ENCODE measurements at places on chromosomes 6 and 20.

DNA sequence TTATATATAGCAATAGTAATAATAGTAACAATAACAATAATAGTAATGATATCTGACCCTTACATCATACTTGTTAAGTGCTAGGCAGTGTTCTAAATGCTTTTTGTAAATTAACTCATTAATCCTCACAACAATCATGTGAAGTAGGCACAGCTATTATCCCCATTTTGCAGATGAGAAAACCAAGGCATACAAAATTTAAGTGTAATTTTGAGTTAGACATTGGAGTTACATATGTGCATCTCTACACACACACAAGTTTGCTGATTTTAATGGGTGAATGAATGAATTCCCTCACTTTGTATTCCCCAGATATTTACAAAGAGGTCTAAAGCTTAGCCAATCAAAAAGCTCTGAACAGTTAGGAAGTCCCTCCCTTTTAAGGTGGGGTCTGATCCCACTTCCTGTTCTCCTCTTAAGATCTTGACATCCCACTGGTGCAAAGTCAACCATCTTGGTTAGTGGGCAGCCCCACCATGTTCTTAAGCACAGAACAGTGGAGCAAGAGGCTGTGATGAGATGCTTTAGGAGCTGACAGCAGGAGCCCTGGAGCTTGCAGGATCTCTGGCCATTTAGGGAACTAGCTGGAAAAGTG is 85.3 kb upstream of the FOXP4 start:
- no peak for DNase-seq

DNA sequence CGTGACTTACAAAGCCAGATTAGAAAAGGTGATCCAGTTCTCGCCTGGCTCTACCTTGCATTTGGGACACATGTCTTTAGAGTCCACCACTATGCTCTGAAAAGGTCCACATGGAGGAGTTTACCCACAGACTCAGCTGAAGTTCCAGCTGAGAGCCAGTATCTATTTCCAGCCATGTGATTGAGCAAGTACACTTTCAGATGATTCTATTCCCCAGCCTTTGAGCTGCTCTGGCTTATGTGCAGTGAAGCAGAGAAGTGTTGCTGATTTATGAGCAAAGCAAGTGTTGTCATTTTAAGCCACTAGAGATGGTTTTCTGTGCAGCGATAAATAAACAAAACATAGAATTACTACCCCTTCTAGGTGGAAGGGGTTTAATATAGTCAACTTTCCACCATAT is 520.8 kb upstream of the RNF217 start:
- DNase-seq, result no peak

- DNase-seq, result no peak
These were observed 67.9 kb downstream of the PSMB1 start for GRCh38 chr6:170485159-170485558.

GRCh38 chr6:48747040-48747439 is 636.0 kb upstream of the PTCHD4 start:
- DNase-seq, result no peak

GRCh38 chr6:160080097-160080496 is 41.5 kb upstream of the SLC22A1 start:
- no peak for DNase-seq

GRCh38 chr6:136646377-136646776 is 96.2 kb upstream of the MAP7 start:
- DNase-seq, result no peak

- no peak for DNase-seq
These were observed 30.8 kb upstream of the CEP162 start for GRCh38 chr6:84258268-84258667.

- no peak for DNase-seq
These were observed 52.2 kb downstream of the MRPL14 start for GRCh38 chr6:44074813-44075646.

- DNase-seq, result no peak
These were observed 272.3 kb downstream of the KHDC1L start for GRCh38 chr6:72952808-72953630.

- no peak for DNase-seq
These were observed 55.4 kb downstream of the ANKRD60 start for GRCh38 chr20:58173091-58173490.

DNA sequence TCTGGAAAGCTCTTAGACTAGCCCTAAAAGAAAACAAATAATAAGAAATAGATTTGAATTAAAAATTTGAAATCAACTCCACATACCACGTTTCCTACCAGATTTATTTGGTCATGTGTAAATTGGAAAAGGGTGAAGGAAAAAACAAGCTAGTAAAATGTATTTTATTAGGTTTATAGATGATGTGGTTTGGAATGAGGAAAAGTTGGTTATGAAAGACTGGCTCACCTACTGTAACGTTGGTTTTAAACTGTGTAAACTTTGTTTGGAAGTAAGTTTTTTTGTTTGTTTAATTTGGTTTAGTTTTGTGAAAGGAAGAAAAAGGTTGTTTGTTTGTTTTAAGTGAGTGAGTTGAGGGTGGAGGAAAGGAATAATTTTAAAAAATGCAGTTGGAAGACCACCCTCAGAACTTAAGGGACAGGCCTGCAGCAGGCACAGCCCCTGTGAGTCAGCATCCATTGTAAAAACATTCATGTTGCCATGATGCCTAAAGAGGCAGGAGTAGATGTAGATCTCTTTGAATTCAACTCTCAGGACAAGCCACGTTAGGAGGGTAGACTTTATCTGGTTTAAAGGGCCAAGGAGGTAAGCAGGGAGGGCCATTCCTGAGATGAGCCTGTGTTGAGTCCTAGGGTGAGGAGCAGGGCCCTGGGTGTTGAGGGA is 93.7 kb upstream of the SCGN start:
- DNase-seq, result no peak

DNA sequence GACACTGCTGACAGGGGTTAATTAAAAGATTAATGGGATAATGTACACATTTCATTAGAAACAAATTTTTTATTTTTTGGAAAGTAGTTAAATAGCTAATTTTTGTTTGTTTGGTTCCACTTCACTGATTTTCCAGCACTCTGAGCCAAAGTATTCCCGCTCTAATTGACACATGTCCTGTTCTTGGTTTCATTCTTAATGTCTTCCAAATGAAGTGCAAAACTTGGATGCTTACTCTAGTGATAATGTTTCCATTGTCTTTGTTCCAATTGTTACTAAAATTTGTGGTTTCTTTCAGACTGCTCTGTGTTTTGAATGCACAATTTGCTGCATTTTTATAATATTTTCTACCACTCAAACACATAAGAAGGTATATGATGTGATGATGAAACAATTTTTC is 794.3 kb downstream of the PHF3 start:
- DNase-seq, result no peak

DNA sequence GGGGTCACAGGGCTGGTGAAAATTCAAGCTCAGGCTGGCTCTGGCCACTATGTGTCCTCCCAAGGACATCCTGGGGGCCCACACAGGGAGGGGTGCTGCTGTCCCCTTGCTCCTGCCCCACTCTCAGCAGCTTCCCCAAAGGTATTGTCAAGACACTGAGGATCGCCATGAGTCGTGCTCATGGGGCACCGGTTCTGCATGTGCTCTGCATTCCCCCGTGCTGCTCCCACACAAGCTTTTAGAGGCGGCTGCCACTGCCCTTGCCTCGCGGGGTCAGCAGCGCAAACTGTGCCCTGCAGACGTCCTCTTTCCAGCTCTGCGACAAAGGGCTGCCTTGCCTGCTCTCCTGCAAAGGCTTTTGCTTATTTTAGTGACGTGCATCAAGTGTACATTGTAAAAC is 179.8 kb downstream of the ERMARD start:
- no peak for DNase-seq

GRCh38 chr20:39009348-39009747 is 47.2 kb downstream of the DHX35 start:
- no peak for DNase-seq

DNA sequence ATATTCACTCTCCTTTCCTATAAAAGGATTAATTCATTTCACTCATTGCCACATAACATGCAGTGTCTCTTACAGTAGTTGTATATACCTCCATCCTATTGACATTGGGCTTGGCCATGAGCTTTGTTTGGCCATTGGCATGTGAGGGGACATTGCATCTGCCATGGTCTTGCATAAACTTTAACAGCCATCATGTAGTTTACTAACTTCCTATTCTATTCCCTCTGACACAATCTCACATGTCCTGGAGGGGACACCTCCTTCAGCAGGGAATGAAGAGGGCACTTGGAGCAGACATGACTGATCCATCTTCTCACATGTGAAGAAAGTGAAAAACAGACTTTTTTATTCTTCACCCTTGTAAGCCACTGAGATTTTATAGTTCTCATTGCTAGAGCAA is 115.5 kb upstream of the MARCKS start:
- DNase-seq, result no peak

- no peak for DNase-seq
These were observed 160.1 kb downstream of the SMOC2 start for GRCh38 chr6:168601111-168601510.

- no peak for DNase-seq
These were observed 20.6 kb upstream of the SGK2 start for GRCh38 chr20:43537921-43538877.

- no peak for DNase-seq
These were observed 1.1 kb downstream of the CENPB start for GRCh38 chr20:3785240-3786125.

GRCh38 chr6:42702200-42702599 is 20.2 kb downstream of the PRPH2 start:
- no peak for DNase-seq

DNA sequence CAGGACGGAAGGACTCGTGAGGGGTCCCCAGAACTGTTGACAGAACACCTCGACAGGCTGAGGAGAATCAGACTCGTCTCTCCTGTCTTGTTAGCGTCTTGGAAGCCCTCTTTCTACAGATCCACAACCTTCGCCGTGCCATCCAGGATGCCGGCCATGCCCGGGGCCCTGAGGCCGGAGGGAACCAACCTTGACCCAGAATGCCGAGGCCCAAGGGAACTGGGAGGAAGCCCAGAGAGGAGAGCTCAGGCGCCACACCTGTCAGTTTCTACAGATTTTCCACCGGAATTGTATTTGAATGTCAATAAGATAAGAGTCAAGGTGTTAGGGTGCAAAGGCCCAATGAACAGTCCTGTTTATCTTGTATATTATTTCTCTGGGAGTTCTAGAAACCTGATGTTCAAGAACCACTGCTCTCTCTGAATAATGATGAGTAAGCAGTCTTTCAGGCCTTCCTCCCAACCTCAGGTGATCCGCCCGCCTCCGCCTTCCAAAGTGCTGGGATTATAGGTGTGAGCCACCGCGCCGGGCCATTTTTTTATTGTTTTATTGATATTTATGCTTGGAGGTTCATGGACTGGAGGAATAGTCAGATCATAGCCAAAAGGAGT is 799 bp upstream of the ME1 start:
- DNase-seq, result no peak

DNA sequence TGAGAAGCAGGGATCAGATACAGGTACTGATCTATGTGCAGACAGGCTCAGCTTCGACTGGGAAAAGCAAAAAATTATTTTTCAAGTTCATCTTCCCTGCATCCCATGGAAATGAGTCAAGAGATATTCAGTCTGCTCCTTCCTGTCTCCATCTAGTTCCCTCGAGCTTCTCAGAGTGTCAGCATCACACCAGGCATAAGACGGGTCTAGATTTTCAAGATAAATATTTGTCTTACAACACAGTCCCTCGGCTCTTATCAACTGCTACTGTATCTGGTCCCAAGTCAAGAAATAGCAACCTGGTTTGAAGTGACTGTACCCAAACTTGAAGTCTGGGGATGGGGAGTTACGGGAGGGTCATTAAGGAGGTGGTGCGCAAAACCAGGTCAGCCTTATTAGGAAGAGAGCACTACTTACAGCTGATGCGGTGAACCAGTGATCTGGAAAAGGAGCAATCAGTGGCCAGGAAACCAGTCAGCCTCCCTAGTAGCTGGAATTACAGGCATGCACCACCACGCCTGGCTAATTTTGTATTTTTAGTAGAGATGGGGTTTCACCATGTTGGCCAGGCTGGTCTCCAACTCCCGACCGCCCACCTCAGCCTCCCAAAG is 29.7 kb downstream of the ZMYND8 start:
- no peak for DNase-seq

DNA sequence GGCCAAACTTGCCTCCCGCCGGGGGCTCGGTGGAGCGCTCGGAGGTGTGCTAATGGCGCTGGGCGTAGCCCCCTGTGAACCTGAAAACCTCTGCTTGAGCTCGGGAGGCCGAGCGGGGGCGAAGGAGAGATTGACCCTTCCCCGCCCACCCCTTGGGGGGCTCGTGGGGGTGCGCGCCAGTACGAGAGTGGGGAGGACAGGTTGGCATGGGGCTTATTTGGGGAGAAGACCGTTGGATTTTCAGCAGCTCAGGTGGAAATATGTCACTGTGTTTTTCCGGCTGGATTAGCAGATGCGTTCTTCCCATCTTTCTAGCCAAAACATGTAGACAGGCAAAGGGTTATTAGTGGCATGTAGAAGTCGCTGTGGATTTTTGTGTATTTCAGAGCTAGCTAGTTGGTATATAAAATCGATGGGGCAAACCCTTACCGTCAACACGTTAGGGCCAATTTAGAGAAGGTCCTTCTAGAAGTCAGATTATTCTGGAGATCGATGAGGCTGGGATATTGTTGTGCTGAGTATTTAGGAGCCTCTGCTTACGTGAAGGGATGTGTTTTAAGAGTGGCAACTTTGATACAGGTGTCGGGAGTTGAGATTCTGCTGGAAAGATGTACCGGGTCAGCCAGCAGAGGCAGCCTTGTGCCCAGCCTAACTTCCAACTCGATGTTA is 525 bp downstream of the NCOA7 start:
- DNase-seq, result no peak

DNA sequence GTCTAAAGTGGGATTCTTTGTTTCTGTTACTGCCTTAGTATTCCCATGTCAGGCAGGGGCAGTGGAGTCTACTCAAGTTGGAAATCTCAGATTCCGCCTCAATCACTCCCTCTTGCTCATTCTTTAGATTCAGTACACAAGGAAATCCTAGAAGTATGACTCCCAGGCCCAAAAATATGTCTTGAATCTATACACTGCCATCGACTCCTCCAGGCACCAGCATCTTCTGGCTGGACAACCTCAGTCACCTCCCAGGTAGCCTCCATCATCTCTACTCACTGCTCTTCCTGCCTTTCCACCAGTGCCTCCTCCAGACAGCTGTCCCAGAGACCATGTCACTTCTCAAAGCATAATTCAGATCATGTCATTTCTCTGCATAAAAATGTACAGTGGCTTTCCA is 329.9 kb downstream of the CDC5L start:
- DNase-seq, result no peak

DNA sequence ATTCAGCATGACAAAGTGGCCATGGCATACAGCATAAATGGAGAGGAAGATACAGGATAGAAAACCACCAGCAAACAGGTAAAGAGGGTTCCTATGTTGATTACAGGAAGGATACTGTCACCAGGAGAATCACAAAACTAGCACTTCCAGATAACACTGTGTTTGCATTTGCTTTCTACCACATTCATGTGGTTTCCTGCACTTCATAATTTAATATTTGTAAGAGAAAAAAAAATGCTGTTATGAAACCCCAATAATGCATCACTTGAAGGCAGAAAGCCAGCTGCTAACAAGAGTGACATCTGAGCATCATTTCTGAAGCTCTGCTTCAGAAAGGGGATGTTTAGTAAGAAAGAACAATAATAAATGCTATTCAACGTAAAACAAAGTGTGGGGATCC is 106.6 kb downstream of the ATXN1 start:
- DNase-seq, result no peak
